ENCODE measurements at places on chromosomes 2 and 18.

DNA sequence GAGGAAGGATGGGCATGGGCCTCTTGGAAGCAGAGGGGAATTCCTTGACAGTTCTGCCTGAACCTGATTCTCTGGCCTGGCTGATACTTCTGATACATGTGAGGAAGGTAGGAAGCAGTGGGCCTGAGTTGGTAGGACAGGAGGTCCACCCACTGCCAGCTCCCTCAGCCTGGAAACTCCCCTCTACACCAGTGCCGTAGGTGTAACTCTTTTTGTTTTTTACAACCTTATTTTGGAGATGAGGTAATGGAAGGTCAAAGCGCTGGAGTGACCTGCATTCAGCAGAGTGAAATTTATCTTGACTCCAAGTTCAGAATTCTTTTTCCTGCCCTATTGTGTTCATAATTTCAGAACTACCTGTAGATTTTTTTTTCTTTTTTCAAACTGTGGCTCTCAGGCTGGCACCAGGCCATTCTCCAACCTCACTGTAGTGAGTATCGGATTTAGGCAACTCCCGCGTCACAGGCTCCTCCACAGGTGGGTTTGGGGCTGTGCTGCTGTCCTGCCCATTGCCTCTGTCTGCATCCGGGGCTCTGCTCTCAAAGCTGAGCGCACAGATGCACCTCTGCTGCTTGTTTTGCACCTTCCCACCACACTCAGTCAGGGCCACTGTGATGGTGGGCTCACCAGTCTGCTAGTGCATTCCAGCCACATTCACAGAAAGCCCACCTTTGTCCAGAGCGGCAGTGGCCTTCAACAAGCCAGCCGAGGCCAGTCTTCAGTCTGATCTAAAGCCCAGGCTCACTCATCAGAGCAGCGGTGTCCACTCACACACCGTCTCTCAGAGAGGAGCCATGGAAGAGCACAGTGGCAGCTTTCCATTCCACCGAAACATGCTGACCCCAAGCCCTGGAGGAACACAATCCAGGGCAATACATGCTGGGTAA is 87.2 kb downstream of the UXS1 start:
- no peak for DNase-seq

GRCh38 chr18:24669015-24669414 is 208.6 kb downstream of the HRH4 start:
- no peak for DNase-seq

DNA sequence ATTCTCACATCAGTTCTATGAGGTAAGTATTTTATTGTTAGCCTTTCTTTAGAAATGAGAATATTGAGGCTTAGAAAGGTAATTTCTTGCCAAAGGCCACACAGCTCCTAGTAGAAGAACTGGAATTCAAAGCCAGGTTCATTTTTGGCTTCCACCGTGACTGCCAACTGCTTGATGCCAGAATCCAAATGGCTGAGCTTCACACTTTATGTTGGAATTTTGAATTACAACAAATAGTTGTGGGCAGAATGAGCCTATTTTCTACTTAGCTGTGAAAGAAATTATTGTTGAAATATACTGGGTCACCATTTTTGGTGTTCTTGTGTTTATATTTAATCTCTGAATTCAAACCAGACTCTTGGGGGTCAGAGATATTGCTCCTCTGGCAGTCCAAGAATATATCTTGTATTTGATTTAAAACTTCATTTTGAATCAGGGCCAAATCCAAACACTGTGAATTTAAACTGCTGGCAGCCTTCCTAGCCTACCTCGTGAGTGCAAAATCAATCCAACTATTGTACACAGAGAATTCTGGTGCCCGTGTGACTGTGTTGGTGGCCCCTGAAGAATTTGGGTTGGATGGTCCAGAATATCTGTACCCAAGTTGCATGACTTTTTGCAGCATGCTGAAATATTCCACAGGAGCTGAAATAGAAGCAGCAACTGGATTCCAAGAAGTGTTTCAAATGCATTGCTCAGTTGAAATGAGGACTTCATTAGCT is 35.6 kb upstream of the LPIN1 start:
- no peak for DNase-seq

DNA sequence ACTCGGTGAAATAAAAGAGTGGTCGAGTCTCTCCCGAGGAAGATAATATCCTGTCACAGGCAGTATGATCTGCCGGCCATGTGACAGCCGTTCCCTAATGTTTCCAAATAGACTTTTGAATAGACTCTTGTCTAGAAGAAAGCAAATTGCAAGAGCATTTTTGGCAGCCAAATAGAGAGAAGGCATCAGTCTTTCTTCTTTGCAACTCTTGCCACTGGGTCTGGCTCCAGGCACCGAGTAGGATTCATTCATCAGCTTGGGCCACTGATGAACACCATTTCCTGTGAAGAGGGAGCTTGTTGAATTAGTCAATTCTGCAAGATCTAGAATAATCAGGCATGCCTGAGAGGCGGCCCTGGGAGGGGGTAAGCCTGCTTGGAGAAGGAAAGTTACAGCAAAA is 165.6 kb downstream of the KLHL29 start:
- no peak for DNase-seq

DNA sequence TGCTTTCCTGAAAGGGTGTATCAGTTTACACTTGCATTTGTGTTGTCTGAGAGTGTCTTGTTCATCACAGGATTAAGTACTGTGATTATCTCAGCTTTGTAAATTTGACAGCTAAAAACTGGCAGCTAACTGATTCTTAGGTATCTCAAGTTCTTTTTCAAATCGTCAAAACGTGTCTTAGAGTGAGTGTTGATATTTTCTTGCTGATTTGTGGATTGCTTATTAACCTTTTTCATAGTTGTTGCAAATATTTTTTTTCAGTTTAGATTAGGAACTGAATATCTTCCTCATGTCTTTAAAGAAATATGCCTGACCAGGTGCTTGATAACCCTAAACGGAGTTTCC is 41.9 kb downstream of the LRRFIP1 start:
- DNase-seq = no peak

GRCh38 chr2:114933671-114934241 is 491.3 kb downstream of the DPP10 start:
- DNase-seq = no peak

DNA sequence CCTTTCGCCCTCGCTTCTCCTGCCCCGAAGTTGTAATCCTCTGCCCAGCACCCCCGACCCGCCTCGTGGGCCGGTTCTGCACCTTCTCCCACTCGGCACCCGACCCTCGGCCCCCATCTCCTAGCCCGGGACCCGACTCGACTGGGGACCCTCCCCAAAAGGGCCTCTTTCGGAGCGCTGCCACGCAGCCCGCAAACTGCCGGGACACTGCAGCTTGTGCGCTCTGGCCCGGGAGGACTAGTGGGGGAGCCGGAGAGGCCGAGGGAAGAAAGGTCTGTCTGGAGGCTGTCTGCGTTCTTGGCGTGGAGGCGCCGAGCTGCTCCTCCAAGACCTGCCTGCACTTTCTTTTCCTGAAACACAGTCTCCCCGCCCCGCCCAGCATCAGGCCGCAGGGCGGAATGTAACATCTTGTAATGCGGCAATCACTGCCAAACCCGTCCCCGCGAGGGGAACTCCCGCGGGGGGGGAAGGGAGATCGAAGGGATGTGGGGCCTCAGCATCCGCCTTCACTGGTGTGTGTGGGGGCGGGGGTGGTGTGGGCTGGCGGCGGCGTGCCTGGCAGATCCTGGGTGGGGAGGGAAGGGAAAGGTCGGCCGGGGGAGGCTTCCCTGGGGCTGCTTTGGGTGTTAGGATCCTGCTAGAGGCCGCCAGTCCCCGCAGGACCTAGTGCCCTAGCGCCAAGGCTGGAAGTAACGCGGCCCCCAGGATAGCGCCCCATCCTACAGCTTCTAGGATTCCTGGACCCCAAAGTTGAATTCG is 7.4 kb downstream of the DLX2 start:
- no peak for DNase-seq

DNA sequence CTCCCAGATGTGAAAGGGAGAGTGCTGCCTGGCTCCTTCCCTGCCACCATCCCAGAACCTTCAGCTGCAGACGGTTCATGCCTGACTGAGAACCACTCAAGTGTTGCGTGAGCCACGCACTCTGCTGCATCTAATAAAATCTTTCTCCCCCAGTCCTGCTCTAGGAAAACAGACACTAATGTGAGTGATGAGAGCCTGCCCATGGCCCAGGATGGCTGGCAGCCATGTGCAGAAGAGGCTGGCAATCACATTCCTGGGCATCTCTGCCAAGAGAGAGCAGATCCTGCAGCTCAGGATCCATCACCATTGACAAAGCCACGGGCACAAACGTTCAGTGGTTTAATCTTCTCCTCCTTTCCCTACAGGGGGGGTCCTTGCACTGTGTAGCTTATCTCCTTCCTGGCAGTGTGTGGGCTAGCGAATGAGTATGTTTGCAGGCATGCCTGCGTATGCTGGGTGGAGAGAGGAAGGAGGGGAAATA is 477.5 kb downstream of the SLC4A3 start:
- DNase-seq = no peak

- DNase-seq = no peak
These were observed 30.7 kb upstream of the DUSP2 start for GRCh38 chr2:96175951-96176350.

DNA sequence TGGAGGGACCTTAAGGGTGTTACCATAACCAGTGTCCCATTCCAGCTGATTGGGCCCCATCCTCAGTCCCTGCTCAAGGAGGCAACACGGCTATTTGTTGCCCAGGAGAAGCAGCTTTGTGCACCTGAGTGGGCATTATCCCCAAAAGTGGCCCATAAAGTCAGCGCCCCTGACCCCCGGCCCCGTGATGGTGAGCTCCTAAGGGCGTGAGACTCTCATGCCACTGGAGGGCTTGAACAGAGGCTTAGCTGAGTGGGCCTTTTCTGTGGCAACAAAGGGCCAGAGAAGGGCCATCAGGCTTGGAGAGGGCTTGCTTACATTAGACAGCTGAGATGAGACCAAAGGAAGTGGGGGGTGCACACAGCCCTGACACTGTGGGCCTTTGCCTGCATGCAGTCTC is 99.2 kb upstream of the RAB6C start:
- no peak for DNase-seq

DNA sequence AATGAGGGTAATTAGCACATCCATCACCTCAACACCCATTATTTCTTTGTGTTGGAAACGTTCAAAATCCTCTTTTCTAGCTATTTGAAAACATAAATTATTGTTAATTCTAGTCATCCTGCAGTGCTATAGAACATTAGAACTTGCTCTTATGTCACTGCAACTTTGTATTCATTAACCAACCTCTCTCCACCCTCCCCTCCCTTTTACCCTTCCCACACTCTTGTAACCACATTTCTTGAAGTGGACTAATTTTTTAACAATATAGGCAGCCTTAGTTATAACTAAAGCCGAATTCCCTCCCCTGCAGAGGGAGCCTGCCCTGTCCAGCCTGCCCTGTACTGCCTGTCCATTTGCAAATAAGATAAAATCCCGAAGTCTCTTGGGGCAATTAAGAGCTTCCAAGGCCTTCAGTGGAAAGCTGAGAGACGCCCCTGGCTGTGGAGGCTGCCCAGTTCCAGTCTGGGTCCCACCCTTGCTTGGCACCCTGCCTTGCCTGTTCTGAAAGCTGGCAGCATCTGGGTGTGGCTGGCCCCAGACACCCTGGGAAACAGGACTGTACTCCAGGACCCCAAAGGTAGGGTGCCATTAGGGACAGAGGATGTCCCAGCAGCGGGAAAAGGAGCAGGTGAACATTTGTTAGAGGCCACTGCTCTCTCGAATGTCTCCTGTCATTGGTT is 65.1 kb downstream of the MEX3C start:
- no peak for DNase-seq

GRCh38 chr2:129906139-129906860 is 73.2 kb upstream of the RAB6C start:
- no peak for DNase-seq

GRCh38 chr2:176817061-176817565 is 395.5 kb upstream of the HNRNPA3 start:
- no peak for DNase-seq

GRCh38 chr2:38622210-38622609 is 19.5 kb upstream of the HNRNPLL start:
- no peak for DNase-seq

DNA sequence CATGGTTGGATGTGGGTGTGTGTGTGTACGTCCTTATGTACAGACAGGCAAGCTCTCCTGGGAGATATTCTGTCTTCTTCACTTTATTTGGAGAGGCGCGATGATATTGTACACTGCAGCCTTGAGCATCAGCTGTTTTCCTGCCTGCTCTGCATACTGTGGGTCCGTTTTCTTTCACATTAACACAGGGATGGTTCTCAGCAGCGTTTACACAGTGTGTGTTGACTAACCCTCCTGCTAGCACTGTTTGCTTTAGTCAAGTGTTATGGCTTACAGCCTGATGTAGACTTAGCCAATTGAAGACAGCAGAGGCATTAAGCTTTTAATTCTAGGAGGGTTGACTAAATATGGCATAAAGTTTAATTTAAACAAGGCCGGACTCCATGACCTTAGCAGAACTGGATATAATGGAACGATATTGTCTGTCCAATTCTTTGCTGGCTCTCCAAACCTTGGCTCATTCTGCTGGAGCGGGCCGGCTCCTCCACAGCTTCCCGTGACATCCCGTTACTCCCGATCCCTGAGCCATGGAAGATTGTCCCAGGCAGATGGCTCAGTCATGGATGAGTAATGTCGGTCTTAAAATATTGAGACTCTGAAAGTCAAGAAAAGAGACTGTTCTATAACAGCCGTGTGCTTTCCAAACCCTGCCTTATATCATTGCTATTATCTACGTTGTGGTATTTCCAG is 134.7 kb downstream of the TPGS2 start:
- no peak for DNase-seq

DNA sequence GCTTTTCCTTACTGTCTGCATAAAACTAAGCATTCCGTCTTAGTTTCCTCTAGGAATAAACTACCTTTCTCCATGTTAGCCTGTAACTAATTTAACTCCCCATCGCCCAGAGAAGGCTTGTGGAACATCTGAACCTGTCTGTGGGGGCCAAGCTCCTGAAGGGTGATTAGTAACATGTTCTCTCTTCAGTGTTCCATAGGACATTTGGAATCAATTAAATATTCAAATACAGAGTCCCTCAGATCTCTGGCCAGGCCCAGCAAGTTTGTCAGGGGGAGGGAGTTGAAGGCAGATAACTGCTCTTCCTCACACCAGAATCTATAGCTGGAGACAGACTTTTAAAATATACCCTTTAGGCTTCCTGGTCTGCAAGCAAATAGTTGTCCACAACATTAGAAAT is 8.8 kb downstream of the RDH14 start:
- DNase-seq = no peak

DNA sequence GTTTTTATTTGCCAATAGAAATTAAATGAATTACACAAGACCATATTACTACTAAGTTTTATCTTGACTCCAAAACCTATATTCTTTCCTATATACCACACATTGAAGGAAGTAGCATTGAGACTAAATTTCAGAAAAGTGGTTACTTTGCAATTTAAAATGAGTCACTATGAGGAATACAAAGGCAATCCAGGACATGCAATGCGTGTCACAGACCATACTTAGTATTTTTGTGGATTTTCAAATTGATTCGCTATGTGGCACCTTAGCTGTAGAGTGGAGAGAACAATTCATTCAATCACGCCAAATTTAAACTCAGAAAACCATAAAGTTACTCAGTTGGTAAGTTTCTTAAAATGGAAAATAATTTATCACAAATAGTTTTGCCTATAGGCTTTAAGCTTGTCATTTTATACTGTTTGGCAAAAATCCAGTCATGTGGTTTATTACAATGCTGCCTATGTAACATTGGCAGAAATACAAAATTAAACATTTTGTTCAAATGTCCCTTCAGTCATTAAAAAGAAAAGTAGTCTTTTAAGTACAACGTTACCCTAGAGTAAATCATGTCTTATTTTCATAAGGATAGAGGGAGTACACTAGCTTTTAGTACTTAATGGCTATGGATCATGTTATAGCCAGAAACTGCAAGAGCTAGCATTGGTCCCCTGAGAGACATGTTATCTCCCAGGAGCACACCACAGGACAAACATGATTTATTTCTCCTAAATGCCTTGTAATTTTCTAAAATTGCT is 222.8 kb upstream of the CDH7 start:
- no peak for DNase-seq
